T-helper 1 cell (primary cell): ENCODE measurements at places on chromosomes 2 and 18.

DNA sequence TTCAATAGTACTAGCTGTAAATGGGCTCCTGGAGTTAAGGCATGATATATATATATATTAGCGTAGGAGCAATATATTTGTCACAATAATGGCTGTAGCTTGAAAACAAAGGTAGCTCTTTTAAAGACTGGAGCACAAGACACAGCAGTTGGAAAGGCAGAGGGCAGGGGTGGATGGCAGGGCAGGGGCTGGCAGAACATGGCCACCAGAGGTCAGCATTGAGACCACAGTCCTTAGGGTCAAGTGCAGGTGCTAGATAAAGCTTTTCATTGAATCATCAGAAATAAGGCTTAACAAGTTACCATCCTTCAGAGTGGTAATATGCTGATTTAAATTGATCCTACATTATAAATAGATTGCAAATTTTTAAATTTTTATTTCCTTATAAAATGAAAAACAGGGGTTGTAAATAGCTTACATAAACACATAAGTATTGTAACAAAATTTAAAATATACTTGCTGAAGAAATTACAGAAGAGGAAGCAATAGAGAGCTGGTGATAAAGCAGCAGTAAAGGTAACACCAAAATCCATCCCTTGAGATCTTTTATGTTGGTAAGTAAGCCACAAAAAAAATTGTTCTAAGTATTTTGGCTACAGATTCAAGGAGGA lies 161.2 kb upstream of the PIEZO2 start:
- DNase-seq = no peak

DNA sequence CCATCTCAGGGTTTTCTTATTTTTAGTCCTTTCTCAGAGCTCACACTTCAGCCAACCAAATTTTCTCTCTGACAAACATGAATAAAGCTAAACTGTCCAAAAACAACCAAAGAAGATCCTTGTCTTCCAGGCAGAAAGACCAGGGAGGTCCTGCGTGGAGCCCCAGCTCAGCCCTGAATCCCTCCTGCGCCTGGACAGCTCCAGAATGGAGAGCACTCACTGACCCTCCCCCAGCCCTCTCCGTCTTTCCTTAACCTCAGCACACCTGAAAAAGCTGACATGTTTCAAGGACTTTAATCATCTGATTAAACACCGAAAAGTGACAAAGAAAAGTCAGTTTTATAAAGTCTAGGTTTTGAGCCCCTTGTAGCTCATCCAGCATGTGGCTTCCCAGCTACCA lies 22.9 kb upstream of the GNAL start:
- no peak for DNase-seq

DNA sequence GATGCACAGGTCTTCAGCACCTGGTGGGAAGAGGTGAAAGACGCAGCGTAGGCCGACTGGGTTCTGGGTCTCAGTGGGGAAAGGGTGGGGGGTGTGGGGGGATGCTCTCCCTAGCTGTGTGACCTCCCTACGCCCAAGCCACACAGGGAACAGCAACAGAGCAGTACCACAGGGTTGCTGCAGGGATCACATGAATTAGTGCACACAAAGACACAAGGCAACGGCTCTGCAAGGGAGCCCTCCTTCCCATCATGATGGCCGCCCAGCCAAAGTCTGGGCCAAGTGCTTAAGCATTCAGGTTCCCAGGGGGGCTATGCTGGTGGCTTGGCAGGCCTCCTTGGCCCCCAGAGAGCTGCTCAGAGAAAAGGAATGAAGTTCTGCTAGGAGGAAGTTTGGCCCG lies 28.2 kb upstream of the GBX2 start:
- DNase-seq = no peak

GRCh38 chr2:20453087-20453486 lies 6.2 kb downstream of the RHOB start:
- DNase-seq = no peak

GRCh38 chr2:24827321-24828237 lies 34.4 kb downstream of the CENPO start:
- DNase-seq = peak; percentile 70
